ENCODE measurements at places on chromosomes 2 and 18.
A peak's percentile ranks its signal among the peaks of the same experiment; 100 is the strongest.

DNA sequence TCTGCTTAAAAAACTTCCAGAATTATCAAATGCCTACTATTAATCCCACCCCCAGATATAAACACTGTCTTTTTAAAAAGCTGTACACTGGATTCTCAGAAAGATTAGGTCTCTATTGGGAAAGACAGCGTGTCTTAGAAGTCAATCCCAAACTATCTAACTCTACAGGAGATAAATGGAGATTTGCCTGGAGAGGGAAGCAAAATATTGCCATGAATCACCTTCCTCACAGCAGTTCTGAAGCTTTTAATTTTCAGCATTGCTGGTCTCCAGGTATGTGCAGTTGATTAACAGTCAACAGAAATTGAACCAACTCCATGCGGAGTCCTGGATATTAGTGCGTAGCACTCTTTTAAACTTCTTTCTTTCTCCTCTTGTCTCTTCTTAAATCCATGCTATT lies 122.2 kb downstream of the DSC3 start:
- DNase-seq: no peak

- DNase-seq: peak; percentile 45
Observed at GRCh38 chr2:209208211-209208610, 215.6 kb upstream of the MAP2 start.

DNA sequence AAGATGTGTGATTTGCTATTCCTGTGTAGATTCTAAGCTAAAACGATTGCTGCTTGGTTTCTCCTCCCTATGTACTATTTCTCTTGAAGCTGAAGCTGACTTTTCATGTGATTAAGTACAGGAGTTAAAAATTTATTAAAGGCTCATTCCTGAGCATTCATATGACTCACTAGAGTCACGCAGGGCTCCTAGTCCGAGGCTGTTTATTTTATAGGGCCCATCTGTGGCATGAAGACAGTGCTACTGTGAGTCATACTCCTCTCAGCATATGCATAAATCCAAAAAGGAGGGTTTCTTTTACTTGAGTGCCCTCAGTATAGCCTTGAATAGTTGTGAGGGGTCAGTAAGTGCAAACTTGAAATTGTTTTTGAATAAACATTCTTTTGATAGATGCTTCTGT lies 378.8 kb downstream of the PTPRM start:
- DNase-seq: no peak

GRCh38 chr18:70288171-70288850 lies 534 bp upstream of the SOCS6 start:
- DNase-seq: no peak

DNA sequence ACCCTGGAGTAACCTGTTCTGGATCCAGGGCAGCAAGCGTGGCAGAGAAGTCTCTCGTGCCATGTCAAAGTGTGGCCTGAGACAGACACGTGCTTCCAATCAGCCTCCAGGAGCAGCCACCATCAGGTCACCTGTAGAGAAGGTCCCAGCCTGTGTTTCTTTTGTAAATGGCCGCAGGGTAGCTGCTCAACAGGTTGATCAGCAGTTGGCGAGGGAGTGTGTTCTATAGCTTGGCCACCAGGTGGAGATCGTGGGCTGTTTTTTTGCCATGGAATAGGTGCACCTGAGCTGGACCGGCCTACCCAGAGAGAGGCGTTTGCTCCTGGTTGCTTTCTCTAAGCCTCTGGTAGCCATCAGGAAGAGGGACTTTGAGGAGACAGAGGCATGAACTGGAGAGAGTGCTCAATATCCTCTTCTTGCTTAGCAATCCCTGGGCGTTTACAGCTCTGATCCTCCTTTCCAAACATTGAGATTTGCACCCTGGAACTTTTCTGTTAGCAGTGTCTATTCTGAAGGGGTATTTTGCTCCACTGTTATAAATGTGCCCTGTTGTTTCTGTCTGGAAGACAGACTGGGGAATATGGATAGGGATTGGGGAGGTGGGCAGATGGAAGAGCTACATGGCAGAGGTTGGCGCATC lies 34.2 kb upstream of the EN1 start:
- DNase-seq: peak; percentile 82

GRCh38 chr2:85705680-85706039 lies 11.5 kb downstream of the GNLY start:
- peak; percentile 65 for DNase-seq

DNA sequence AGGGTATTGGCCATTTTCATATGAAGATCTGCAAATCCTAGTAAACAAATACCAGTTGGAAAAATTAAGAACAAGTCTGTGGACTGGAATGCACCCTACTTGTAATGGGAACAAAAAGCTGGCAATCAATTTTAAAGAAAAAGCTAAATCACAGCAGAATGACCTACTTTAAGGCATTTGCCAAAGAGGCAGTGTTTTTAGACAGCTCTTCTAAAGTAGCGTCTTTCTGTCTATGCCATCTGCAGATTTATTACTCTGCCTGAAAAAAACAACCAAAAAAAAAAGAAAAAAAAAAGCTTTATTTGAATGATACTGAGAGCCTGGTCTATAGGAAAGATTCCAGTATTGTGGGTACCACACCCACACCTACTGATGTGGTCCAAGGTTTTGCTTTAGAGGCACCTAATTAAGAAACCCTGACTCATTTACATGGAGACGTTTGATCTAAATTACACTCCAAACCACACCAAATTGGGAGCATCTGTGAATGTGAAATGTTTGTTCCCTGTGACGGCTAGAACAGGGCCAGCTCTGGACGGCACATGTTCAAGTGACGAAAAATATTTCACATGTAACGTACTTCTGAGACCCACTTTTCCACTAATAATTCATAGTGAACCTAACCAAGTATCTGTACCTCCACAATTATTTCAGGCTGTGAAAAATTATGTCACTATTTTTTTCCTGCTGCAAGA lies 597.1 kb downstream of the ARHGAP15 start:
- no peak for DNase-seq

- no peak for DNase-seq
Observed at GRCh38 chr2:127790694-127791529, 20.1 kb downstream of the WDR33 start.

DNA sequence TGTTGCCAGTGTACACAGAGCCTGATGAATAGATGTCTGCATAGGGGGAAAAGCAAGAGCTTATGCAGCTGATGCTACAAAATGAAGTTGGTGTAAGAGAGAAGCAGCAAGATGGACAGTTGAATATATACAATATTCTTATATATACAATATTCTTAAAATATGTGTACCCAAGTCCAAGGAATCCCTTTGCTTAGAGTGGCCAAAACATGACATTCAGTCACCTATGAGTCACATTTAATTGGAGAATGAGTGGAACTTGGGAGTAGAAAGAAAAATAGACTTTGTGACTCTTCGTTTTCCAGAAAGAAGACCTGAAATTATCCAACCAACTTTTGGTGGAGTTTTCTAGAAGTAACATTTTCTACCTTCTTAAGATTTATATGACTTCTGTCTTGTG lies 81.8 kb downstream of the SCN9A start:
- DNase-seq: no peak

DNA sequence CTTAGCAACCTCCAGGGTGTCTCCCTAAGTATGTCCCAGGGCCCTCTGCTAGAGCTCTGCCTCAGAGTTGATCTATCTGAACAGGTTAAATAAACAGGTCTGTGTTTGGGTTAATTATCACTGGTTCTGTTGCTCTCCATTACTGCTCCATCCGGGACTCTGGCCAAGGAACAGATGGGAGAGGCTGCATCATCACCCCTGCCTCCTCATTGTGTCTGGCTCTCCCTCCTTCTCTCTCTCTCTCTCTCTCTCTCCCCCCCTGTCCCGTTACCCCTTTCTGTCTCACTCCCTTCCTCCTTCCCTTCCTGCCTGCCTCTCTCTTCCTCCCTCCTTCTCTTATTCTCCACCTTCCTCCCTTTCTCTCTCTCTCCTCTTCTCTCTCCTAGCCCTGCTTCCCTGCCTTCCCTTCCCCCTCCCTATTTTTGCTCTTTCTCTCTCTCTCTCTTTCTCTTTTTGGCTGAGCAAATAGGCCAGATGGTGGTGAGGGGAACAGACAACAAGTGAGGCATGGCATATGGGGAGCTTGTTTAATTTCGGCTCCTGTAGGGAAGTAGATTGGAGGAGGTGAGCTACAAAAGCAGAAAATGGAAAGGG lies 62.1 kb downstream of the SETBP1 start:
- no peak for DNase-seq

DNA sequence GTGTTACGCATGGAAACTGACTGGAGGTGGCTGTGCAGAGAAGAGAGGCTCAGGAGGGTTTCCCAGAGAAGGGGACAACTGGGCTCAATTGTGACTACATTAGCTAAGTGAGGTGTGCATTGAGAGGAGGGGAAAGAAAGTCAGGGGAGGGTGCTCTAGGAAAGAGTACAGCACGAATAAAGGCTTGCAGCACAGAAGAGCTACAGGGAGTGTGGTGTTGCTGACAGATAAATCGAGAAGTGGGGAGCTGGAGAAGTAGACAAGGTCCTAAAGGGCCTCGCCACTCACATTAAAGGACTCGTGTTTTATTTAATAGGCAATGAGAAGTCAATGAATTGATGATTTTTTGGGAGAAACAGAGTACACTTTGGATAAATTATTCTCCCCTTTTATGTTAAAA lies 65.7 kb upstream of the CTAGE1 start:
- no peak for DNase-seq

DNA sequence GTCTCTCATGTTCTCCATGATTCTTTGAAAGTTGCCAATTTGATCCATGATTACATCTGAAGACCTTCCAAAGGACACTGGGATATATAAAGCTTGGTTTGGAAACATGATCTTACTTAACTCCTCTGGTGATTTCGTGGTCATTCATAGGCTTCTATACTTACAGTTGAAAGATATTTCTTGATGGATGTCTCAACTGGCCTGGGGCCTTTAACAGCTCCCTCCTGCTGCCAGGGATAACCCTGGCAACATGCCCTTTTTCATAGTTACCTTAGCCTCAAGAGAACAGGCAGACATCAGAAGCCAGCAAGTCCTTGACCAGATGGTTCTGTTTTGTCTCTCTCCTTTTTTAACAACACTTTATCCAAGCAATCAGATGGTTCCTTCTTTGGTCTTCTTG lies 23.5 kb upstream of the MFF start:
- no peak for DNase-seq

- peak; percentile 51 for DNase-seq
Observed at GRCh38 chr2:95274291-95275150, at the start of gene PROM2. TSS of gene PROM2 (plus strand) at chr2:95274449. CDS start at chr2:95274586, 137 bp downstream.

DNA sequence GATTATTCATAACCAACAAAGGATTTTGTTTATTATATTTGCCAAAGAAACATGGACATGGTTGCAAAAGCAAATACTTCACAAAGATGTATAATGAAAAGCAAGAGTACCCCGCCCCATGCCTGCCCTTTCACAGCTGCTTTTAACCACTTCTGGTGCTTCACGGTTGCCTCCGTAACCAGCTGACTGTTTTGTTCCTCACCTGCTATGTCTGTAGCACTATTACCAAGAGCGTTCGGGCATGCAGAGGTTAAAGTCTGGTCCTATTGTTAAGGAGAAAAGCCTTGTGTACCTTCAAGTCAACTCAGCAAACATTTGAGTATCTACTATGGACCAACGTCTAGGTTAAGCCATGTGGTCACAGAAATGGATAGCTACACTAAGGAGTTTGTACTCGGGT lies 115.2 kb upstream of the FOSL2 start:
- peak; percentile 86 for DNase-seq

GRCh38 chr18:11864471-11864870 lies 13.3 kb downstream of the CHMP1B start:
- no peak for DNase-seq

- no peak for DNase-seq
Observed at GRCh38 chr2:149313512-149313972, 16.8 kb upstream of the LYPD6 start.

DNA sequence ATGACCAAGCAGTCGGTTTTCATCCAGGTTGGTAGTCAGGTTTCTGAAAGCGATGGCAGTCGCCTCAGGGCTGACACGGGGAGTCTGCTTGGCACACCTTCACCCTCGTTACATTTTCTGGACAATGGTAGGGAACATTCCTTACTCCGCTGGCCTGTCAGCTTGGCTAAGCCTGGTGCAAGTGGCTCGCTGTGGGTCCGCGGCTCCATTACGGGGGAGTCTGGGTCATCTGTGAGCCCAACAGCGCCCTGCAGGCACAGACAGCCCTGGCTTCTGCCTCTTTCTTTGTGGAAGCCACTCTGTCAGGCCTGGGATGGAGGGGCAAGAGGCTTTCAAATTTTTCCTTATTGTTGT lies 95.6 kb downstream of the HDAC4 start:
- no peak for DNase-seq

DNA sequence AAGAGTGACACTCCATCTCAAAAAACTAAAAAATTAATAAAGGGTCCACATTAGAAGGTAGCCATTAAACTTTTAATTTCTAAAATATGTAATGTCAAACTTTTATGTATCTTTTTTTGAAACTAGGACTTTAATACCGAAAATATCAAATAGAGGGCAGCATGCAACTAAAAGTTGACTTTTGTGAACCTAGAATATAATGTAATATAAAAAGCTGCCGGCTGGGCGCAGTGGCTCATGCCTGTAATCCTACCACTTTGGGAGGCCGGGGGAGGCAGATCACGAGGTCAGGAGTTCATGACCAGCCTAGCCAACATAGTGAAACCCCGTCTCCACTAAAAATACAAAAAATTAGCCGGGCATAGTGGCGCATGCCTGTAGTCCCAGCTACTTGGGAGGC lies 62.8 kb downstream of the INO80D start:
- no peak for DNase-seq

GRCh38 chr2:217417536-217417935 lies 557.7 kb upstream of the TNP1 start:
- no peak for DNase-seq
